ENCODE measurements at places on chromosomes 12 and 14. TPM values are rescaled to one million over a fixed set of nuclear protein-coding genes. Genes with fewer than 3 reads are reported as not detected.
A peak's percentile ranks its signal among the peaks of the same experiment; 100 is the strongest.

The RFX4 gene
- 0.09 TPM for total RNA-seq

The PAX9 gene
- 0.13 TPM for total RNA-seq

DNA sequence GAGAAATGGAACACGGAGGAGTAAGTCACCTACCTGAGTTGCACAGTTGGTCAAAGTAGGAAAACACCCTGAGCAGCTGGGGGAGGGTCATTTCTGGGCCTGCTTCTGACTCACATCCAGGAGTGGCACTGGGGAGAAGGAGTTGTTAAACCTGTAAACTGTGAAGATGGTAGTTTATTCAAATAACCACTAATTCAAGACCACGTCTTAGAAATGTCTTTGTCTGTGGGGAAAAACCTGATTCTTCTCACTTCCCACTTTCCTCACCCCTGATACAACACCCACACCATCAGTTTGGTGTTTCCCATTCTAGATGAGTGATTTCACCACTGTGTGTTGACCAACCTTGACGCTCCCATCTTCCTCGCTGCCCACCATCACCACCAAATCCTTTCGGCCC lies 207.1 kb downstream of the ANO4 start:
- no peak for DNase-seq

DNA sequence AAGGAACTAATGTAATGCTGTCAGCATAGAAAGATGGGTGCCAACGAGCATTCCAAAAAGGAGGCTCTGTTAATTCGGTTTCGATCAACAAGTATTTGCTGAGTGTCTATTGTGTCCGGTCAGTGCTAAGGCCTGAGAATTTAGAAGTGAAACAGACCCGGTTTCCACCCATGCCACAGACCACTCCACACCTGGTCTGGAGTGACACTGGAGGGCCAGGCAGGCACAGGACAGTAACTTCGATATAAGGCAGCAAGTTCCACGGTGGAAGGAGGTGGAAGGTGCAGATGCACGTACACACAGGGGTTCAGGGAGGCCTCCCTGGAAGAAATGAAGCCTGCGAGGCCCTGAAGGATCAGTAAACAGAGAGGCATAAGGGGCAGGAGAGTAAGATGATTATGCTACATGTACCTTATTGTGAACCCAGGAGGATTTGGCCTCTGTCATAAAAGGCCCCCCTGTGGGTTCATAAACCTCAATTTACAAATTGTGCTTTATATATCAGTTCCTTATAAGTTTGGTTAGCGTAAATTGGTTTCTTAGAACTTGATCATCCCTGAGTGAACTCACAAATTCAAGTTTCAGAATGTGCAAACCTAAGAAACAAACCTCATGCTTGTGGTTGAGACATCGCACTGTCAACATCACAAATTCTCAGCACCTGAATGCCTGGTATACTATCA lies 25.9 kb downstream of the SSH1 start:
- no peak for DNase-seq

The DDX11 gene
- total RNA-seq, result 21.1 TPM

The KLRF1 gene
- total RNA-seq, result 0.18 TPM

DNA sequence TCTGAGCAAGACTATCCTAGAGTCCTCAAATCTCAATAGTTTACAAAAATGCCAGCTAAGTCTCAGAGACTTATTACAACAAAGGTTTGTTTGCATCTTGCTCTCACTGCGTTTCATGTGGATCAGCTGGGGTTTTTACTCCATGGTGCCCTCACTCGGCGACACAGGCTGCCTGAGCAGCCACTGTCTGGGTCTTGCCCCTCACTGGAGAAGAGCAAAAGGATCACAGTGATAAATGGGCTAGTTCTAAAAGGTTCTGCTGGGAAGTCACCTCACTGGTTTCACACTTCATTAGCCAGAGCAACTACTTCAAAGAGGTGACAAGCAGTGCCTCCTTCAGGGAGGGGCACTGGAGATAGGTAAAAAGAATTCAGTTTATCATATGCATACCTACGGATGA lies 392.0 kb downstream of the RPL10L start:
- DNase-seq, result no peak

The HCAR2 gene
- not detected for total RNA-seq

The COL2A1 gene
- total RNA-seq, result 88.7 TPM

The ABCB9 gene
- total RNA-seq, result 3.9 TPM

- DNase-seq, result peak; percentile 93
These were observed 2.2 kb upstream of the NFATC4 start for GRCh38 chr14:24365600-24366412.

- DNase-seq, result peak; percentile 16
These were observed 235.8 kb downstream of the NEDD1 start for GRCh38 chr12:97142737-97143410.

DNA sequence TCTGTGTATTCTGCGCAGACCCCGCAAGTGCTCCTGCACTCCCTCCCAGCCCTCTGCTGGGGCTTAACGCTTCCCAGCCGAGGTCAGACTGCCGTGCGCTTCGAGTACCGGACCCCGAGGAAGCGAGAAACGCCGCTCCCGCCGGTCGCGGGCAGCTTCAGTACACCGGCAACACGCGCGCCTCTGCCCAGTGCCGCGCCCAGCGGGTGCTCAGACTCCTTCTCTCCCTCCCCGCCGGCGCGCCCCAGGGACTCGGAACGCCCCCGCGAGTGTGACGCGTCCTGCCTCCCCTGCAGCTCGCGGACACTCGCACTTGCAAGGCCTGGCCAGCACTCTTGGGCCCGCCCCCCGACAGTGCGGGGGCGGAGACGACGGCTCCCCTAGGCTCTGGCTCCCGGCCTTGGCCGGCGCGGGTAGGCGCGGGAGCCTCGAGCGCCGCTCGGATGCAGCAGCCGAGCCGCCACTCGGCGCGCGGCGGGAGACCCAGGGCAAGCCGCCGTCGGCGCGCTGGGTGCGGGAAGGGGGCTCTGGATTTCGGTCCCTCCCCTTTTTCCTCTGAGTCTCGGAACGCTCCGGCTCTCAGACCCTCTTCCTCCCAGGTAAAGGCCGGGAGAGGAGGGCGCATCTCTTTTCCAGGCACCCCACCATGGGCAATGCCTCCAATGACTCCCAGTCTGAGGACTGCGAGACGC lies at the start of gene PTGER2:
TSS of gene PTGER2 (plus strand) at position 410 of the 692 bp plus-strand sequence. CDS start at position 647, 237 bp downstream.
- peak; percentile 92 for DNase-seq

DNA sequence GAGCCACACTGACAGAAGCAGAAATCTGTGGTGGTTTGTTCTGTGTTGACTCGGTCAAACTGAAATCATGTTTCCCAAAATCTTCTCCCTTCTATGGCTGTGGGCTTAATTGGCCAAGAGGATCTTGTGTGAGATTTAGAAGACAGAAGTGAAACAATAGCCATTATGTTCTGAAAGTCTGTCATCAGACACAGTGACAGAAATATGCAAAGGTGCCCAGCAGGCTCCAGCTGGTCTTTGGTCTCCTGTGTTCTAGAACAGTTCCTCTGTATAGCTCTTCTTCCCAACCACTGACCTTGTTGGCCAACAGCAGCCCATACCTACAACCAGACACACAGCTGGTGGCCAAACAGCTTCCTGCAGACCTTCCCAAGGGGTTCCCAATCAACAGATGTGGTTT lies 25.0 kb upstream of the COCH start:
- DNase-seq, result no peak

The MANSC4 gene
- not detected for total RNA-seq

The CD4 gene
- 3.1 TPM for total RNA-seq

- DNase-seq, result no peak
These were observed 13.9 kb upstream of the TNFRSF1A start for GRCh38 chr12:6355491-6356373.

GRCh38 chr14:100132903-100133510 lies 26.4 kb downstream of the DEGS2 start:
- DNase-seq, result peak; percentile 54

The HOXC9 gene
- 12.6 TPM for total RNA-seq

DNA sequence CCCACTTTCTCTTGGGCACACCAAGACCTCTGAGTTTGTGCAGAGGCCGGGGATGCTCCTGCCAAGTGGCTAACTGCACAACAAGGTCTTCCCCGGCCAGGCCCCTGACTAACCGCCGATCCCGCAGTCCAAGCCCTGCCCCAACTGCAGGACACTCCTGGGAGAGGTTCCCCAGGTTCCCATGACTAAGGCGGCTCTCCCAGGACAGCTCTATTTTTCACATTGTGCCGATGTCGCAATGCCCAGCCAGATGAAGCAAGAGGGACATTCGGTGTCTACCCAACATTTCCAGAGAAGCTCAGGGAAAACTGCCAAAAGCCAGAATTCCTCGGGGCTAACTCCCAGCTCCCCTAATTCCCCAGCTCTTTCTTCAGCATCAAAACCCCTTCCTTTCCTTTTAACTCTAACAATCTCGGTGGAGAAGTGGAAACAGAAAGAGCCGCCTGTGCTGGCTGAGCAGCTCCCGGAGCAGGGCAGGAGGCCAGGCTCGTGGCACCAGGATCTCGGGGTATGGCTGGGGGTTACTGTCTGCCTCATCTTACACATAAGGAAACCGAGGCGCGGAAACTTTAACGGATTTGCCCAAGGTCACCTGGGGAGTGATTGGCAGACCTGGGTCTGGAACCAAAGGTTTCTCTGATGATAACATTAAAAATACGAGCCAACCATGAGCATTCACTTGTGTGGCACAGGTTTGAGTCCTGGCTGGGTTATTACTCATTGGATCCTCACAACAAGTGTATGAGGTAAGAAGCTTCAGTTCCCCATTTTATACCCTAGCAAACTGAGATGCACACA lies 318.2 kb downstream of the BCL11B start:
- no peak for DNase-seq

The SSTR1 gene
- total RNA-seq, result under 0.01 TPM

The LETMD1 gene
- 43.4 TPM for total RNA-seq

The IFNG-AS1 gene
- total RNA-seq, result 0.31 TPM

The TOMM20L gene
- total RNA-seq, result not detected

DNA sequence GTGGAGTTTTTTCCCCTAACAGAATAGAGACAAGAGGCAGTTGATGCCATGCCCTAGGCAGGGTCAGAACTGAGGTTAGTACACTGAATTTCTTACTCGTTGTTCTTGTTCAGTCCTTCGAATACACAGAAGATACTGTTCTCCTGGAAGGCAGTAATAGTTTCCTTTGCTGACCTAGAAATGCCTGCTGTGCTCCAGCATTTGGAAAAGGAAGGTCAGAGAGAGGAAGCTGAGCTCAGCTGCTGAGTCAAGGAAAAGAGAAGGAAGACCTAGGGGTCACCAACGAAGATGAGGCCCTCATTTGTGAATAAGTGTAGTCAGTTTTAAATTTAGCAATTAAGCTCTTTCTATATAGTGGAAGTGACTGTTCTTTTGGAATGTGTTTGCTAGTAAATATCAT lies 100.1 kb downstream of the CRADD start:
- peak; percentile 87 for DNase-seq

The ALKBH2 gene
- 25.8 TPM for total RNA-seq

The KRT73 gene
- total RNA-seq, result 0.09 TPM

DNA sequence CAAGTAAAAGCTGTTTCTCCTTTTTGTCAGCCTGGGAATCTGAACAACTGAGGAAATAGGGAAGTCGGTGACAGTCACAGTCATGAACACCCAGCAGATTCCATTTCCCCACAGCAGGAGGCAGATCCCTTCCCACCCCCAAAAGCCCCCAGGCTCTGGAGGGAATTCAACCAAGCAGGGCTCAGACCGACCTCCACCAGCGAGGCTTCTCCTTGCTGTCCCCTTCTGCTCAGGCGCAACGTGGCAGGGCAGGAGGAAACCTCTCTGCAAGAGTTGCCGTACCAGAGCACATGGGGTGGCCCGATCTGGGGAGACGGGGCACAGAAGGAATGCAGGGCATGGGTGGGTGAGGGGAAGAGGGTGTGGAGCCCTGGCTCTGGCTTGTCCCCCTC lies 319 bp downstream of the GALNT6 start:
- peak; percentile 38 for DNase-seq

DNA sequence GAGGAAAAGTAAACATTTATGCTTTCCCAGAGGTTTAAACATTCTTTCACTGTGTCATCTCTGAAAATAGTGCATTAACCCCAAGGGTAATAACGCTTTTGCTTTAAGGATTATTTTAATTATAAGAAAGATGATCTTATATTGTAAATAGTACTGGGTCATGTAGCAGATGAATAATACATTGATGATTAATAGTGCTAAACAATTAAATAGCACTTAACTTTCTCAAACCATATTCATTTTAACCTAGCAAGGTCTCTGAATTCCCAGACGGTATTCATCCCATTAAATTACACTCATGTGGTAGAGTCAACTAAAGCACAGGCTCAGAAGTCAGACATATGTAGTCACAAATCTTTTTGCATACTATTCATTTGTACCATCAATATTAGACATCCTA lies 115.6 kb upstream of the FAR2 start:
- no peak for DNase-seq

GRCh38 chr12:66603461-66603860 lies 75.4 kb downstream of the GRIP1 start:
- no peak for DNase-seq

The TTC7B gene
- total RNA-seq, result 17.6 TPM

- no peak for DNase-seq
These were observed 481.1 kb upstream of the DCN start for GRCh38 chr12:91663744-91664143.

DNA sequence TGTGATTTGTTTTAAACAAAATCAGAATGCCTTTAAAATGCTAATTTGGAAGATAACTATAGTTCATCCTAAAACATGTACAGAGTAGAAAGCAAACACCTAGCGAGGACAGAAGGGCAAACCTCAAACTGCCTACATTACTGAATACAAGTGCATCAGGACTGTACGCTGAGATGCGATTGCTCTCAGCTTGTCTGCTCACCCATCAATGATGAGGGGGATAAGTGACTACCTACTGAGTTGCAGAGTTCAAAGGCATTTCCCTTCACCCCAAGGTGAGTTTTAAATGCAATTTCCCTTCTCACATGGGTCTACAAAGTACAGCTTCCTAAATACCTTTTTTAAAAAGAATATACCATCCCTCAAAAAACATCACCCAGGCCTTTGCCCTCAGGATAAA lies 52.9 kb downstream of the PHLDA1 start:
- no peak for DNase-seq

DNA sequence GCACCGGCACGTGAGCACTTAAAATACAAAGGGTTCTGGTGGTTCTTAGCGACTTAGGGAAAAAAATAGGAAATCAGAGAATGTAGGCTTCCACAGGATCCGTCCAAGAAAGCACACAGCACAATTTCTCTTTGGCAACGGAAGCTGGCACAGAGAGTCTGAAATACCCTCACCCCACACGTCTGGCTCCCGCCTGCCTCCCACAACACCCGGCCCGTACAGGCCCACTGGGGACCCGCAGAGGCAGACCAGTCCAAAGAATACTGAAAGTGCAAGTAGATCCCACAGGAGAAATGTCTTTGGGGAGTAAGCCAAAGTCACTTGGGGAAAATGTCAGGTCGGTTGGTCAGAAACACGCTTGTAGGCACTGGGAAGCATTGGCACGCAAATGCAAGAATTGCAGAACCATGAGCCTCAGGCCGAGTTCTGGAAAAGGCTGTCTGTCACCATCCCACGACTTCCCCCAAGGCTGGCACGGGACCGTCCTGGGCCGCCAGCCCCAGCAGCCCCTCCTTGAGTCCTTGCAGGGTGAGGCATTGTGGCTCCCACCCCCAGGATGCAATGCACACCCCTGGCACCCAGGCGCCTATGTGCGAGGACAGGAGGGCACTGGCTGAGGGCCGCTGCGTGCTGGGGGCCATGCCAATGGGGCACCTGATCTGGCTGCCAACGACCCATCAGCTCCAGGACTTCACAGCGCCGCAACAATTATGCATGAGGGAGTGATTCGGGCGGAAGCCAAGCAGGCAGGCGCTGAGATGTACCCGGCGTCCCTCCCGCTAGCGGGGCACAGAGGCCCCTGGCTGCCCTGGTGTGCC lies 29.7 kb downstream of the CHGA start:
- no peak for DNase-seq

The SYCP3 gene
- 0.13 TPM for total RNA-seq

The RCOR1 gene
- 16.2 TPM for total RNA-seq
